Uterine smooth muscle cell (primary cell): ENCODE measurements at places on chromosomes 4 and X. TPM values are rescaled to one million over a fixed set of nuclear protein-coding genes. Genes with fewer than 3 reads are reported as not detected.

Gene DDX53
- not detected in 2 replicates for total RNA-seq

Gene CTPS2
- total RNA-seq, result 10.0 and 15.4 TPM in 2 replicates

Gene SOWAHD
- total RNA-seq, result under 0.01 TPM in 1 of 2 replicates, not detected in the other

Gene ACOX3
- total RNA-seq, result 29.3 and 30.1 TPM in 2 replicates

Gene CCDC160
- 0.11 and 0.25 TPM in 2 replicates for total RNA-seq

Gene RASGEF1B
- total RNA-seq, result 1.1 and 1.2 TPM in 2 replicates

Gene ADH7
- total RNA-seq, result not detected in 2 replicates

Gene HNRNPD
- 28.7 and 45.3 TPM in 2 replicates for total RNA-seq

Gene YY2
- total RNA-seq, result 2.6 and 2.7 TPM in 2 replicates

Gene AFM
- not detected in 2 replicates for total RNA-seq

Gene LDOC1
- total RNA-seq, result 3.1 and 4.1 TPM in 2 replicates

Gene CXCL8
- 1.5 and 6.3 TPM in 2 replicates for total RNA-seq

Gene CXCL11
- total RNA-seq, result 0.22 TPM in 1 of 2 replicates, not detected in the other

Gene COL4A5
- total RNA-seq, result 46.5 and 57.7 TPM in 2 replicates

Gene FSTL5
- total RNA-seq, result under 0.01 and 0.50 TPM in 2 replicates

Gene RAB33A
- 4.3 and 9.4 TPM in 2 replicates for total RNA-seq

Gene AWAT2
- total RNA-seq, result not detected in 2 replicates

Gene PHKA1
- 10.1 and 15.7 TPM in 2 replicates for total RNA-seq

Gene ARX
- total RNA-seq, result not detected in 2 replicates

Gene TMPRSS11D
- total RNA-seq, result under 0.01 and 0.33 TPM in 2 replicates

Gene VEGFD
- 0.25 TPM in 1 of 2 replicates, not detected in the other for total RNA-seq

Gene KIF4A
- total RNA-seq, result 10.9 and 35.3 TPM in 2 replicates

Gene IL2
- total RNA-seq, result not detected in 2 replicates

Gene FOXR2
- total RNA-seq, result not detected in 2 replicates

Gene MAGEB2
- total RNA-seq, result not detected in 2 replicates

Gene PRR32
- not detected in 2 replicates for total RNA-seq

Gene CTSO
- total RNA-seq, result 10.8 and 11.6 TPM in 2 replicates

Gene F11
- not detected in 2 replicates for total RNA-seq

Gene ADGRG4
- not detected in 2 replicates for total RNA-seq

Gene ANAPC4
- 27.6 and 36.7 TPM in 2 replicates for total RNA-seq

Gene SPANXD
- total RNA-seq, result not detected in 2 replicates

Gene SYN1
- 0.22 and 0.25 TPM in 2 replicates for total RNA-seq
